ENCODE measurements at places on chromosomes 7 and 10.

DNA sequence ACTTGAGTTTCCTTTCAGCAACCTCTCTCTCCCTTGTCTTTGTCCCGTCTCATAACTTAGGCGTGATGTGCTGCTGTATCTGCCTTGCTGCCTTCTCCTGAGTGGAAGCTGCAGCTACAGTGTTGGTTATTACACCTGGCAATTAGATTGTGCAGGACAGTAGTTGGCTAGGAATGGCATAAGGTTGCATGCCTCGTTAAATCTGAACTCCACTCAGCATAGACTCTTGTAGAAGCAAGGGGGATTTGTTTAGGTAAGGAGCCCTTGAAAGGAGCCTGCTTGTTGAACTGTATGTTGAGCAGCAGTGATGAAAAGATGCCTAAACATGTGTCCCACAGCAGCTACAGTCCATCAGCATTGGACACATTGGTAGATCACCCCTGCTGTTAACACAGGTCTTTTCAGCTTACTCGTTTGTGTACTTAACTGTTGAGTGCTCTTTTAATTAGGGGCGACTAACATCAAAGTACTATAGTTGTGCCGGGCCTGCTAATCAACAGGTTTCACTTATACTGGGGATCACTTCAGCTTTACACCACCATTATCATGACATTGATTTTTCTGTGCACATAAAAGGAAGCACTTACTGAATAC, 225.0 kb downstream of the AUTS2 start:
- no peak for DNase-seq

DNA sequence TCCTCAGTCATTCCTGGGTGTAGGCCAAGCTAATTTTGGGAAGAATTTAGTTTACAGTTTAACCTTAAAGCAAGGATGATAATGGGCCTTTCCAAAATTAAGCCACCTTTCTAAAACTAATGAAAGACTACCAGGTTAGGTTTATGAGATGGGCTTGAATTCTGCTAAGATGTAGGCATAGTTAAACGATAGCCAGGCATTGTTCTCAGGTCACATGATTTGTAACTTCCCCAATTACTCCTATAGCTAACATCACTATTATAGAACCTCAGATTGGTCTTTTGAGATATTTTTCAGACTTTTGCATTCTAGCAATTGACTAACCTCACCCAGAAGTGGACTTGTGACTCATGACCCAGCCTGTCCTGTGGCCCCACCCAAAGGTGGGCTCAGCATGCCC, 7.0 kb upstream of the NUB1 start:
- no peak for DNase-seq

GRCh38 chr10:97805949-97806348, 34.1 kb upstream of the SFRP5 start:
- no peak for DNase-seq

GRCh38 chr10:80454513-80455460, 677 bp downstream of the TSPAN14 start:
- DNase-seq, result no peak

GRCh38 chr7:35513828-35514227, 181.1 kb downstream of the HERPUD2 start:
- no peak for DNase-seq

DNA sequence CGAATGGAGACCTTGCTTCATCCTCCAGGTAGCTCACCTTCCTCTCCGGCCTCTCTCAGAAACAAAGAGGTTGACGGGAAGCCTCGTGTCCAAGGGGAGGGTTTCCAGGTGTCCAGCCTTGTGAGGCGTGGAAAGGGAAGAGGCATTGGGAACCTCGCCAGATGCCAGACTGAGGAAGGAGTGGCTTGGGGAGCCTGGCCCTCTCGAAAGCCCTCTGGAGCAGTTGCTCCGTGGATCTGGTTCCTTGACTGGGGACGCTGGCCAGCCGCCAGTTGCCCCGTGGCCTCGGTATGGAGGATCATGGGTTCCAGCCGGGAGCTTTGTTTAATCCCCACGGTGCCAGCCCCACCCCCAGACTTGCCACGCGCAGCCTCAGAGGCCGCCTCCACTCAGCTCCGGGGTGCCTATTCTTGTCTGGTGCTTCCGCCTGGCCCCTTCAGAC, 30.3 kb upstream of the SUN1 start:
- DNase-seq, result no peak
